ENCODE measurements at places on chromosomes 6 and 20.
A peak's percentile ranks its signal among the peaks of the same experiment; 100 is the strongest.

- no peak for DNase-seq
These were observed 32.3 kb downstream of the RPRD1B start for GRCh38 chr20:38065764-38066375.

GRCh38 chr6:136889271-136890193, 32.6 kb upstream of the SLC35D3 start:
- DNase-seq = no peak

- no peak for DNase-seq
These were observed 10.0 kb upstream of the SMAP1 start for GRCh38 chr6:70657706-70658105.

GRCh38 chr6:33630014-33630413, 8.9 kb downstream of the ITPR3 start:
- DNase-seq = no peak

DNA sequence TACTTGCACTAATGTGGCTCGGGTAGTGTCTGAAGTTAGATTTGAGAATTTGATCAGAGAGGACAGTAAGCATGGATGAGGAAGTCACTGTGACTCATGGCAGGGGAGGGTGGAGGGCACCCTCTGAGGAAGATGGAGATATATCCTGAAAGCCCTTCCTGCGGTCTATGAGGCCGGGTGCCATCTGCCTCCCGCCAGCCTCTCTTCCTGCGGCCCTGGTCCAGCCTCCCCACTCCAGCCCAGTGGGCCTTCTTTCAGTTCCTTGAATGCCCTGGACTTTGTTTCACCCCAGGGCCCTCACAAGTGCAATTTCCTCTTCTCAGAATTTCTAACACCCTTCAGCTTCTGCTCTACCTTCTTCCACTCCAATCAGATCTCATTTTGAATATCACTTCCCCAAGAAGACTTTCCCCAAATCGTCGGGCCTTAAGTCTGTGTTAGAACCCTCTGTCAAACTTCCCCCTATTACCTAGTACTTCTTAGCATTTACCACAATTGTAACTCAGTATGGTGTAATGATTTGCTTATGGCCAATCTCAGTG, 20.2 kb upstream of the TNFAIP3 start:
- DNase-seq = no peak

- DNase-seq = no peak
These were observed 28.1 kb upstream of the AKAP7 start for GRCh38 chr6:131107151-131107550.

DNA sequence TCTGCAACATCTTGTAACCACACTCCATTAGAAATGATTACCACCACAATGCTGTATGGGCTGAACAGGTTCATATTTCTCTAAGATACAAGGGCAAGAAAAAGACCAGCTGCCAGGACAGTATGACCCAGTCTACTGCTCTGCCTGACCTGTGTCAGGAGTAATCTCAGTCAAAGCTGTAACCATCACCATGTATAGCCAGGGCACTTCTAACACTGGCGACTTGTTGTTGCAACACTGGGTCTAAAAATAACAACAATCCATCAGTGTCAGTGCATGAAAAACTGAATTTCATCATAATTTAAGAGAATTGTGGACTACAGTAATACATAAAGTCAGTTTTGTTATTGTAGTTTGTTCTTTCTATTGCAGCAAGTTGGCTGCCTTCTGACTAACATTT, 738.6 kb upstream of the ADGRB3 start:
- DNase-seq = no peak

- DNase-seq = no peak
These were observed 75.9 kb downstream of the GMPR start for GRCh38 chr6:16314296-16314695.

DNA sequence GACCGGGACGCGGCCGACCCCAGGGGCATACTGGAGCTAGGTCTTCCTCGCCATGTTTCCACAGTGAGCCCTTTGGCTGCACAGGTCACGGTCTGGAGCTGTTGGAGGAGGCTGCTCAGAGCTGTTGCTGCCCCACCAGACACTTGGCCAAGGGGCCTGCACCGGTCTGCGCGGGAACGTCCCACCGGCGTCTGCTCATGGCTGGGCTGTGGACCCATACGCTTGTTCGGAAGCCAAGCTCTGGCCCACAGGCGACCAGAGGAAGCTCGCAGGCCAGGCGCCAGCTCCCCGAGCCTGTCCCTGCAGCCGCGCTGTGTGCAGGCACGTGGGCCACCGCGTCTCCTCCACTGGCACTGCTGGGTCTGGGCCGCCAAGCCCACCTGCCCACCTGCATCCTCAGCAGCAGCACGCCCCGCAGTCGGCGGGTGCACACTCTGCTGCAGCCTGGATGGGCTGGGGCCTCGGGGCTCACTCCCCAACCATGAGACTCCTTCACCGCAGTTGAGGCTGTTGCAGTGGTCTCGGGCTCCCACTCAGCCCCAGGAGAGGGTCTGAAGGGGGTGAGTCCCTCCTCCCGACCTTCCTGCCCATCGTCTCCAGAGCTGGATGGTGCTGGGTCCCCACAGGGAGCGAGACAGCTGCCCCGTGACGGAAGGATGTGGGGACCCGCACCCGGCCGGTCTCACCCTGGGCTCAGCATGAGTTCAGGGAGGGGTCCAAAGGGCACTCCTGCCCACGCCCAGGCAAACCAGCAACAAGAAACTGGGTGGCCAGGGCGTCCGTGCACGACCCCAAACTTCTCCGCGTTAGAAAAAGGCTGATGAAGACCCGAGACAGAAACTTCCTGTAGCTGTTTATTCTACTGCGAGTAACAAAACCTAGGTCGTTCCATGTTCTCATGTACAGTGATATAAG, 15.5 kb upstream of the TCFL5 start:
- no peak for DNase-seq

DNA sequence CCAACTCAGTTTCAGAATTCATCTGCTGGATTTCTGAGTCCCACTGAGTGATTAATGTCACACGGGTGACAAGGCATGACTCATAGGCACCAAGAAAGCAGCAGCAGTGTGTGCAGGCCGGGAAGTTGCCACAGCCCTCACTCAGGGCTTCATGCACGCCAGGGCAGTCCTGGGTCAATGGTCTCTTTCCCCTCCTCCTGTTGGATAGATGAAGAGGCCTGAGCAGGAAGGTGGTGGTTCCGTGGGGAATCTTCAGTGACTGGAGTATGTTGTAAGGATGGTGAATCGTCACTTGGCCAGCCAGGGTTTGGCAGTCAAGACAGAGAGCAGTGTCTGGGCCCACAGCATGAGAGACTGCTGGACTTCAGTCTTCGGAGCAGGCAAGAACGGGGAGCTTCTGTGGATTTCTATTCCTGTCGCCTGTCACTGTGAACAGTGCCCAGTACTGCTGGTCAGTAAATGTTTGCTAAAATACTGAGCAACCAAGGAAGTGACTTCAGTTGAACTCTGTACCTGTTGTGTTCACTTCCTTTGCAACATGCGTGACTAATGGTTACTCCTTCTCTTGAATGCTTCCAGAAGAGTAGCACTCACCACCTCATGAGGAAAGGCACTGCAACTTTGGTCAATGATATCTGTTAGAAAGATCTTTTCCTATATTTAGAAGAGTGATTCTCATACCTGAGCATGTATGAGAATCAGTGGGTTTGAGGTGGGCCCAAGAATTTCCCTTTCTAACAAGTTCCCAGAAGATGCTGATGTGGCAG, 62.0 kb upstream of the CD93 start:
- no peak for DNase-seq

- DNase-seq = no peak
These were observed 71.1 kb upstream of the RUNX2 start for GRCh38 chr6:45256697-45257695.

DNA sequence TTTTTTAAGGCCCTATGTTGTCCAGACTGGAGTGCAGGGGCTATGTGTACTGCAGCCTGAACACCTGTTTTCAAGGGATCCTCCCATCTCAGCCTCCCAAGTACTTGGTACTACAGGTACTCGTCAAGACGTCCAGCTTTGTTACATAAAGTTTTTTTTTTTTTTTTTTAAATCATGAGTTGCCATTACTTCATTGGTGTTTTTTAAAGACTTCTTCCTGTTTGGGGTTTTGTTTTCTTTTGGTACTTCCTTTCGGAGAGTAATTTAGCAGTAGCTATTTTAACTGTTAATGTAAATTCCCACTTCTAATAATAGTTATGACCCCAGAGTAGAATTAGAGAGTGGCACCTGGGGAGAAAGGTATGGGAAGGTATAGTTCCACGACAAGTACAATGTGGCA, 10.5 kb downstream of the ZNFX1 start:
- DNase-seq = no peak

GRCh38 chr6:150336299-150336698, 32.5 kb upstream of the IYD start:
- peak; percentile 46 for DNase-seq

- DNase-seq = no peak
These were observed 251.2 kb upstream of the SASH1 start for GRCh38 chr6:148091394-148091793.

DNA sequence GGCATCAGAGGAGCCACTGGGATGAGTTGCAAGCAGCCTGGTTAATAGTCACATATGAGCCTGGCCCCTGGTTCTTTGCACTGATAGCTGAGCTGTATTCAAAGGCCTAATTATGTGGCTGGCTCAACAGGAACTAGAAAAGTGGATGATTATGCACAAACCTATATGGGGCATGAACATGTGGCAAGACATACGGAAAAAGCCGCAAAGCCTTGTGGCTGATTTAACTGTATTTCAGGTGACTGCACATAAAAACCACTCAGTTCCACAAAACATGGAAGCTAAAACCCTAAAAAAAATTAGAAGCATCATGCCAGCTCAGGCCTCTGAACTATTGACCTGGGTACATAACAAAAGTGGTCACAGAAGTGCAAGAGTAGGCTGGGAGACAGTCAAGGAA, 13.0 kb upstream of the MUC22 start:
- DNase-seq = no peak

Data from NCI-H1105 (cell line).